ENCODE measurements at places on chromosomes 5 and 9.

GRCh38 chr5:150642567-150642927 lies 2.1 kb downstream of the SYNPO start:
- DNase-seq = peak; percentile 87

DNA sequence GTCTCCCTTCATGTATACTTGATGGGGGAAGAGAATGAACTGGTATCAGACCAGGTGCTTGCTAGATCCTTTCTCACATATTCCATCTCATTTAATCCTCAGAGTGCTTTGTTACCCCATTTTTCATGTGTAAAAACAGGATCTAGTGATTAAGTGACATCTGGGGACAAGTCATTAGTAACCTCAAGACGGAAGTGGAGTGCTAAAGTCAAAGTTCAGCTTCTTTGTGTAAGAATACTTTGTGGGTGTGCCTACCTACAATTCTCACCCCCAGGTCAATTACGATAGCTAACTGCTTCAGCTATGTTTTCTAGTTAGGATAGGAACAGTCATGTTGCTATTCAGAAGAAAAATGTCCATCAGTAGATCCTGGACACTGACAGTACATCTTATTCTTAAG lies 3.1 kb upstream of the FAM120AOS start:
- no peak for DNase-seq

- no peak for DNase-seq
Measured at GRCh38 chr5:82642313-82642712, 364.2 kb upstream of the RPS23 start.

- DNase-seq = no peak
Measured at GRCh38 chr5:86613455-86613854, 4.3 kb upstream of the COX7C start.

- peak; percentile 74 for DNase-seq
Measured at GRCh38 chr5:66710557-66711088, 114.4 kb downstream of the MAST4 start.

DNA sequence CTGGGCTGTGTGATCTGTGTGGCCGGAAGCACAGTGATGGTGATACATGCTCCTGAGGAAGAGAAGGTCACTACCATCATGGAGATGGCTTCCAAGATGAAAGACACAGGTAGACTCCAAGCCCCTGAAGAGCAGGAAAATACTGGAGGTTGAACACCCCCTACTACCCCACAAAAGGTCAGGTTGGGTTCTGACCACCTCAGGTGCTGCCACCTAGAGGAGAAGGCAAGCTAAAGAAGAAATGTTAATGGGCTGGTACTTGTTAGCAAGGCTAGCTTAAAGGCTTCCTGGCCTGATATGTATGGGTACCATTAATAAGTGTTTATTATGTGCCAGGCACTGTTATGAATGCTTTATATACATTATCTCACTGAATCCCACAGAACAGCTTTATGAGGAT lies 11.7 kb downstream of the NIPAL4 start:
- no peak for DNase-seq

DNA sequence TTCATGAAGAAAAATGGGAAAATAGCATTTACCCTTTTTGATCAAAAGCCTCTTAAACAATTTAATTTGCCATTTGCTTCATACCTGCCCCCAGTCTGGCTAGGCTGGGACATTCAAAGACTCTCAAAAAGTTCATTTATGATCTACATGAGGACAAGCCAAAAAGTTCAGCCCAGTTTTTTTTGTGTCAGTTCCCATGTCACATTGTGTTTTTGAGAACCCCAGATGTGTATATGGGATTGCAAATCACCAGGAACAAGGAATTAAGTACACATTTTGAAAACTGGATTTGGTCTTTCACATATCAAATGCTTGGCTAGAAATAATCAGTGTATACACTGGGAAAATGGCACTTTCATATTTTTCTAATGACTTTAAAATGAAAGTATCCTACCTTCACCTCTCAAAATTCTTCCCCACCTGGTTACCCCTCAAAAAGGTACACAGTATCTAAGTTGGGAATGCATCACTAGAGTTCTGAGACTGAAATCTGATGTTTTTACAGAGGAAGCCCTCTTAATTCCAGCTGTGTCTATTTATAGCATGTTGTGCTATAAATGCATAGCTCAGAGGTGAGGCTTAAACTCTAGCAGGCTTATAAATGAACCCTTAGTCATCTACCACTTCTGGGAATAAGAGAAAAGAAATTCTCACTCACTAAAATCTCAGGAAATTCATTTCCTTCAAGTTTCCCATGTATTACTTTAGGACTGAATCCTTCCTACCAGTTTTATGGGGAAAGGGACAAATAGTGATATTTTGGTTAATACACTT lies 9.3 kb downstream of the STOM start:
- no peak for DNase-seq

GRCh38 chr5:80963966-80964481 lies 3.9 kb downstream of the RASGRF2 start:
- DNase-seq = no peak

DNA sequence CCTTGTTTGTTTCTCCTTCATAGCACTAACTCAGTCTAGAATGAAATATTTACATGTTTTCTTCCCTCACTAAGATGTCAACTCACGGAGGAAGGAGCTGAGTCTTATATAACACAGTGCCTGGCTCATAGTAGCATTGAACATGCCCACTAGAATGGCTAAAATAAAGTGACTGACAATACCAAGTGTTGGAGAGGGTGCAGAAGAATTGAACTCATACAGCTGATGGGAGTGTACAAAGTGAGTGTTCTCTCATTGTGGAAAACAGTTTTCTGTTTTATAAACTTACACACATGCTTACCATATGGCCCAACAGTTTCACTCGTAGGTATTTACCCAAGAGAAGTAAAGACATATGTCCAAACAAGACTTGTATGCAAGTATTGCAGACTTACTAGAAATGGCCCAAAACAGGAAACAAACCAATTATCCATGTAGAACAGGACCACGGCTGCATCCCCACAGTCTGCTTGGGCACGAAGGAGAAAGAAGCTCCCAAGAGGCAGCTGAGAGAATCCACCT lies 87.5 kb downstream of the PPARGC1B start:
- no peak for DNase-seq

GRCh38 chr5:178449163-178450070 lies 140.8 kb downstream of the COL23A1 start:
- DNase-seq = no peak

DNA sequence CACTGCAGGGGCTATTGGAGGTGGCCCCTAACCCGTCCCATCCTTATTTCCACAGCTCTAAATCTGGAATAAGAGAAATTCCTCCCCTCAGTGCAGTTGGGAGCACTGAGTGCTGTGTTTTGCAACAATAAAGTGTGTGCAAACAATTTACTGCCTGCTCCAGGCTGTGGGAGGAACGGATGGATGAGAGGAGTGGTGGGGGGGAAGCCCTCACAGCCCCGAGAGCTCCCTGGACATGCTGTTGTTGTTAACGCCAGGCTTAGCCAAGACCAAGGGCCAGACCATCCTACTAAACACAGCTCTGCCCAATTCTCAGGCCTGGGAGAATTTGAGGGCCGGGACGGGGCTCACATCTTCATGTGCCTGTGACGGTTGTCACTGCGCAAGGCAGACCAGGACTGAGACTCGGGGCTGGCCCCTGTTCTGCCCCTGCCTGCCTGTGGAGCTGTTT lies 200.2 kb downstream of the DAB2IP start:
- DNase-seq = peak; percentile 79

GRCh38 chr5:173238312-173239232 lies 3.6 kb upstream of the NKX2-5 start:
- no peak for DNase-seq

DNA sequence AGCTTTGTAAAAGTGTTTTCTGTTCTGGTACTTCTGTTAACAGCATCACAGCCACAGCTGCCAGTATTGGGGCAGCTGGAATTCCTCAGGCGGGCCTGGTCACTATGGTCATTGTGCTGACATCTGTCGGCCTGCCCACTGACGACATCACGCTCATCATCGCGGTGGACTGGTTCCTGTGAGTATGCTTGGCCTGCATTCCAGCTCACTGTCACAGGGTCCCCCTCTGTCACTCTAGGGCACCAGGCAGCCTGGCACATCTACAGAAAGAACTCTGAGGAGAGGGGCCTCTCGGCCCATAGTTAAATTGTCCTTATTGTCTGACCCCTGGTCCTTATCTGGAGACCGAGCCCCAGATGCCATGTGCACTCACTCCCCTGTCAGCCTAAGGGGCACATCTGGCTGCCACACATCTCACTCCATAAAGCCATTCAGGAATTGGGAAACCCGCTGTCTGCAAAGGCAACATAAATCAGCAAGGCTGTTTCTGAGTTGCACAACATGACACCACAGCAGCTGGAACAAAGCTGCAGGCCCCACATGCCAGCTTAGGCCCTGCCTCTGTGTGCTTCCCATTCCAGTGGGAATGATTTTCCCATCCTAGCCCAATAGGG lies 77.5 kb downstream of the SLC1A3 start:
- DNase-seq = no peak

GRCh38 chr5:16606628-16607027 lies 10.2 kb downstream of the RETREG1 start:
- no peak for DNase-seq

DNA sequence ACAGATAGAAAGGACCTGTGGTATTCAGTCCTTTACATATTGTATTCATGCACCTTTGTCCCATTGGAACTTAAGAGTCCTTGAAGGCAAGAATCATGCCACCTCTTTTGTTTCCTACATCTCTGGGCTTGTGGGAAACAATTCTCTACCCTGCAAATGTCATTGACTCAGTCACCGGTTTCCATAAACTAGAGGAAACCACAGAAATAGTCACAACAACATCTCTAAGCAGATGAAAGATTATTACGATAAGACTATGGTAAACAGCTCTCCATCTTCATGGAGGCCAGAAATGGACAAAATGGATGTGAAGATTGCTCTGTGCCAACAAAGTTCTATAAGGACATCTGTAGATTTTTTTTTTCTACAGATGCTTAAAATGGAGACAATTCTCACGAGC lies 165.5 kb downstream of the PIK3R1 start:
- DNase-seq = no peak

DNA sequence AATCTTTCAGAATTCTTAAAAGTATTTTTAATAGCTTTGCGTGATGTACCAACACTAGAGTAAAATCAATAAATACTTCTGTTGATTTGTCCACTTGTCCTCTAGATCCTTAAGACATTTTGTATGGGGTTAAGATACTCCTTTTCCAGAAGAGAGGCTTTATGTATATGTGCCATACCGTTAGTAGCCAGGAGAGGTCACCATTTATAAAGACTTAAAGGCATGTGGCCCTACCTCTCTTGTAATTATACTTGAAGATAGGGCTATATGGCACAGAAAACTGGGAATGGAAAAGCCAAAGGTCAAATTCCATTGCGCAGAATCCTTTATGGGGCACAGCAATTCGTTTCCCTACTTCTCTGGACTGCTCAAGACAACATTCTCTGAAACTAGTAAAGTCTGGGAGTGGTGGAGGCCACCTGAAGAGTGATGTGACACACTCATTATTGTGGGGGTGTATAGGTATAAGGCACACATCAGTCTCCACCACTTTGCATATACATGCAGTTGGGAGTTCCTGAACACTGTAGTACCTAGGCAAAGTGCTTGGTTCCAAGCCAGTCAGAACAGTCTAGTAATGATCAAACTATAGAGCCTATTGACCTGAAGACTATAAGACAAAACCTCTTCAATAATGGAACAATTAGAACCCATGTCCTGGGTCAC lies 140.1 kb upstream of the FBXL17 start:
- DNase-seq = no peak

GRCh38 chr5:158264264-158264663 lies 405.3 kb upstream of the CLINT1 start:
- DNase-seq = no peak

GRCh38 chr5:5585751-5586341 lies 163.4 kb downstream of the ICE1 start:
- no peak for DNase-seq

- no peak for DNase-seq
Measured at GRCh38 chr5:157864067-157864466, 5.1 kb upstream of the CLINT1 start.

GRCh38 chr9:94971378-94972131 lies 245.1 kb downstream of the AOPEP start:
- no peak for DNase-seq

- DNase-seq = no peak
Measured at GRCh38 chr9:111076519-111076918, 38.2 kb upstream of the LPAR1 start.

DNA sequence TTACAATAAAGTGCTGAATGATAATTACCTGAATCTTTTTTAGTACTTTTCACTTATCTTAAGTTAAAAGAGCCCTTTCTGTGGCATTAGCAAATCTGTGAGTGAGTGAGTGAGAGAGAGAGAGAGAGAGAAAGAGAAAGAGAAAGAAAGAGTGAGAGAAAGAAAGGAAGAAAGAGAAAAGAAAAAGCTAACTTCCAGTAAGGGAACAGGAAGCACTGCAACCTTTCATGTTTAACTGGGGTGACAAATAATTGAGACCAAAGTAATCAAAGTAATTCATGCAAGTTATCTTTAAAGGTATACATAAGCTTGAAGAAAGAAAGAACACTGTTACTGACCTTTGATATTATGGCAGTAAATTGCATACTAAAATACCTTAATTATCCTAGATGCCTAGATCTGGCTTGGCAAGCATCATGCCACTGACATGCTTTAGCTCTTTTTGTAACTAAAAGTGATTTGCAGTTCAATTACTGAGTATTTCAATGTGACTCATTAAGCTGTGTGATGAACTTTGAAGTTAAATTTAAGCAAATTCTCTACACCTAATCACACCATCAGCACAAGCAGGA lies 21.7 kb downstream of the FEM1C start:
- no peak for DNase-seq

GRCh38 chr9:73151653-73152542 lies at the start of gene ANXA1:
Gene ANXA1, plus strand, starts transcription at chr9:73151865. Its CDS starts 6,671 bp downstream, at chr9:73158536.
- DNase-seq = no peak

- DNase-seq = no peak
Measured at GRCh38 chr5:164649266-164649665, 1143.8 kb downstream of the MAT2B start.

DNA sequence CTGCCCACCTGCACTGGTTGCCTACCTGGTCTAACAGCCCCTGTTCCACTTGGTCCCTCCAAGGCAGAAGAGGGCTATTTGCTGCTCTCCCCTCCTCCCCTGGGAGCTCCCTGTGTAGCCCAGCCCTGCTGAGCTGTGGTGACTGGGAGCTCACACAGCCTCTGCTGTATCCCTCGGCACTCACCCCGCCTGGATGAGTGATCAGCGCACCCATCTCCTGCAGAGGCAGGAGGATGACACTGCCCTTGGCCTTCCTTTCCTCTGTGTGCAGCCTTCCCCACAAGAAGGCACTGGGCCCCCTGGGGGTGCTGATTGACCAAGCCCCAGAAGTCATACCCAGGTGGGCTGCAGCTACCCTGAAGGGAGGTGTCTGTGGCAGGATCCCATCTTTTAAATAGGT lies 134.2 kb downstream of the ADAMTS2 start:
- no peak for DNase-seq

DNA sequence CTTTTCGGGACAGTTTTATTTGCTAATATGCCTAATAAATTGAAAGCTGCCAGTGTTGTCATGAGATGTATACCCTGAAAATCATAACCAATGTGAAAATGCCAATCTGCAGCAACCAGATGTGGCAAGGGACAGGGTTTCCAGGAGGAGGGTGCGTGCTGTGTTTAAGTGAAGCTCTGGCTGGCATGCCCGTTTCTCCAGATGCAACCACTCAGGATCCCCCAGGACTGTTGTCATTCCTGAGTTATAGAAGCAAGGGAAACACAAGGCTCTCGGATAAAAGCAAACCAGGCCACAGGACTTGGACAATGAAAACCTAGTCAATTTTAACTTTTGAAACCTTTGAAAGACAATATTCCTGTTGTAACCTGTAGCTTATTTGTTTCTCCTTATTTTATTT lies 360.2 kb downstream of the SLIT3 start:
- DNase-seq = no peak

Measured in ovary (tissue), 10 donors.